ENCODE measurements at places on chromosomes 2 and 18.
A peak's percentile ranks its signal among the peaks of the same experiment; 100 is the strongest.

DNA sequence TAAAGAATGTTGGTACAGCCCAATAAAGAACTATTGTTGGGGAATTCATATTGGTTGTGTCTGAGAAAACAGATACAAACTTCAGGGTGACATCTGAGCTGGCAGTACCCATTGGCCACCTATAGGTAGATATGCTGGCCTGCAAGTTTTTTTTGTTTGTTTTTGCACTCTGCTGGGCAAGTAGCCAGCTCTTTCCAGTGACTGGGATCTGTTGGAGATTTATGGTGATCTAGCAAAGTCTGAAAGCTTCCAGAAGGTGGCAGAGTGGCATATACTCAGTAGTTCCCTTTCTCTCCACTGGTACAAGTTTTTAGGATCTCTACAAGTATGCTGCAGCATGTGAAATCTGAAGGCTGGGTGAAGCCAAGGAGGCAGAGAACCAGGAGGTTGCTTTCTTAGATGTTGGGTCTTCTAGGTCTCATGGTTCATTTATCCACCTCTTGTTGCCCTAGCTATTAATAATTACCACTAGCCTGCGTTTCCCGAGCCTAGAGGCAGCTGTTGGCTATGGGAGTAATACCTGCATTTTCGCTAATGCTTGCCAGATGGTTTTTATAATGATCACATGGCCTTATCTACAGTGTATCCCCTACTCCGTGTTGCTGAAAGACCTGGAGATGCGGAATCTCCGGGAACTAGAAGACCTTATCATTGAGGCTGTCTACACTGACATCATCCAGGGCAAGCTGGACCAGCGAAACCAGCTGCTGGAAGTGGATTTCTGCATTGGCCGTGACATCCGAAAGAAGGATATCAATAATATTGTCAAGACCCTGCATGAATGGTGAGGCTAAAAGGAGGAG, 9.5 kb downstream of the COPS7B start:
- peak; percentile 59 for DNase-seq

GRCh38 chr2:6917761-6918421, 679 bp downstream of the RNF144A start:
- DNase-seq, result peak; percentile 84

DNA sequence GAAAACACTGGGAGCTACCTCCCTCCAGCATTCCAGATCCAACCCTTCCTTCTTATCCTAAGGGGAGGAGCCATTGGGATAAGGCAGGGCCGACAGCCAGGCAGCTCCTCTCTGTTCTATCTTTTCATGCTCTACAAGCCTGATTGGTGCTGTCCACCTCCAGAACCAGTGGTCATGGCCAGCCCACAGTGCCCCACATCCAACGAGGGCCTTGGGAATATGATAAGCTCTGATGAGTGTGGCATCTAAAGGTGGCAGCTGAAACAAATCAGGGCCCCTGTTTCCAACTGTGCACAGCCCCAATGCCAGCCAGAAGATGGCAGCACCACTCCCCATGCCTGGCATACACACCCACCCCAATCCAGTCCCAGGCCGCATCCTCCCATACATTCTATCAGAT, 329.3 kb downstream of the C1D start:
- peak; percentile 58 for DNase-seq

GRCh38 chr18:56309104-56309503, 329.3 kb downstream of the TXNL1 start:
- no peak for DNase-seq

DNA sequence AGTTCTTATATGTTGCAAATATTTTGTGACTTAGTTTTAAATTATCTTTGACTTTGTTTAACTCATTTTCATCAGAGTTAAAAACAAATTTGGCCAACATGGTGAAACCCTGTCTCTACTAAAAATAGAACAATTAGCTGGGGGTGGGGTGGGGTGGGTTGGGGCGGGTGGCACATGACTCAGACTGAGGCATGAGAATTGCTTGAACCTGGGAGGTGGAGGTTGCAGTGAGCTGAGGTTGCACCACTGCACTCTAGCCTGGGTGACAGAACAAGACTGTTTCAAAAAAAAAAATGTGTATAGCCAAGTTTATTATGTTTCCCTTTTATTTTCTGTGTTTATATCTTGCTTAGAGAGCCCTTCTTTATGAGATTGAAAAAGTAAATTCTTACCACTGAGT, 14.2 kb upstream of the LIPG start:
- no peak for DNase-seq

- DNase-seq, result no peak
These were observed 285.7 kb upstream of the DCC start for GRCh38 chr18:52054324-52054723.

GRCh38 chr18:76673281-76674185, 148.8 kb upstream of the ZNF236 start:
- no peak for DNase-seq

Measured in pancreas (tissue), 10 donors.